ENCODE measurements at places on chromosomes 5 and 9.

- DNase-seq, result no peak
Measured at GRCh38 chr5:37071901-37072581, 177.1 kb downstream of the CPLANE1 start.

- no peak for DNase-seq
Measured at GRCh38 chr9:4849369-4849768, 56.6 kb downstream of the RCL1 start.

DNA sequence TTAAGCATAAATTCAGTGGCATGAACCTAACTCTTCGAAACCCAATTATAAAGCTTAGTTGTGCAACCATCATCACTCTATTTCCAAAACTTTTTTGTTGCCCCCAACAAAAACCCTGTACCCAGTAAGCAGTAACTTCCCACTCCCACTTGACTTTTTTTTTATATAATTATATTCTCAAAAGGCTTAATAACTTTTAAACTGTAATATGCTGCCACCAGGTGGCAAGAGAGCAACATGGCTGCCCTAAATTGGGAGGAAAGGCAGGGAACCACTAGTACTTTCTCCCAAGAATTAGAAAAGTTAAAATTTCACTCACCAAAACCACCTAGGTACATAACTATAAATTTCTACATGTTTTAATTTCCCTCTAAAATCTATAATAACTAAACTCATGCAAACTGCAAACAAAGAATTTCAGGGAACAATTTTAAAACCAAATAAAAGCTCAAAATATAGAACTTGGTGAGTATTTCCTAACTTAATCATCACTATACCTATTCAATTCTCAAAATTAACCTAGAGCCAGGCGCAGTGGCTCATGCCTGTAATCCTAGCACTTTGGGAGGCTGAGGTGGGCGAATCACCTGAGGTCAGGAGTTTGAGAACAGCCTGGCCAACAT, 50.2 kb upstream of the RNF38 start:
- no peak for DNase-seq

- DNase-seq, result no peak
Measured at GRCh38 chr5:168357876-168358275, 66.4 kb downstream of the WWC1 start.

DNA sequence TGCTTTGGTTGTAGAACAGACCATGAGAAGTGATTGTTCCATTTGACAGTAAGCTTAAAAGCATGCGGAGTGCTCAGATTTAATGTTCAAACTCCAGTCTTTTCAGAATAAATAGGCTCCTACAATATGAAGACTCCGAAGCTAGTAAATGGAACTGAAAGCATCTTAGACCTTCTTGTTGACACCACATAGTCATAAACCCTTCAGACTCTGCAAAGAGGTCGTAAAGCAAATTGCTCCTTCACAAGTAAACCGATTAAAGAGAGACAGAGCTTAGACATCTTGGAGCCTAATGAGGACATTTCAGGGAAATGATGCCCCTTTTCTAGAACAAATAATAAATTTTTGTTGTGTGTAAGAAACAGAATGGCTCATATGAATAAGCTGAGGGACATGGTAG, 511.0 kb upstream of the RIOK2 start:
- DNase-seq, result no peak

DNA sequence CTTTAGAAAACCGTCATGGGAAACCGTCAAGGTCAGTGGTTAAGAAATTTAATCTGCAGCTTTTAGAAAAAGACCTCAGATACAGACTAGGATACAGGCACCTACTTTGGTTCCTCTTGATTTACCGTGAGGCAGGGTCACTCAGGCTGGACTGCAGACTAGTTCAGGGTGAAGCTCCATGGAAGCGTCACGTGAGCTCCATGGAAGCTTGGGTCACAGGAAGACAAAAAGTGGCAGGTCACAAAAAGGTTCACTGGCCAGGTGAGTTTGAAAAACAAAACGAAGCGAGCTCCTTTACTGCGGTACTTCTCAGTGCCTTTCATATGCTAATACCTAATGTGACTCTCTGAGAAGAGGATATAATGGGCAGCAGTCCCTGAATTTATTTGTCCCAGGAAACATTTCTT, 43.0 kb downstream of the PRRC2B start:
- DNase-seq, result no peak

GRCh38 chr5:90802474-90803317, 244.1 kb downstream of the ADGRV1 start:
- DNase-seq, result no peak

GRCh38 chr5:68555907-68556681, 340.5 kb downstream of the PIK3R1 start:
- no peak for DNase-seq

- no peak for DNase-seq
Measured at GRCh38 chr5:142425286-142426065, 100.7 kb upstream of the SPRY4 start.

DNA sequence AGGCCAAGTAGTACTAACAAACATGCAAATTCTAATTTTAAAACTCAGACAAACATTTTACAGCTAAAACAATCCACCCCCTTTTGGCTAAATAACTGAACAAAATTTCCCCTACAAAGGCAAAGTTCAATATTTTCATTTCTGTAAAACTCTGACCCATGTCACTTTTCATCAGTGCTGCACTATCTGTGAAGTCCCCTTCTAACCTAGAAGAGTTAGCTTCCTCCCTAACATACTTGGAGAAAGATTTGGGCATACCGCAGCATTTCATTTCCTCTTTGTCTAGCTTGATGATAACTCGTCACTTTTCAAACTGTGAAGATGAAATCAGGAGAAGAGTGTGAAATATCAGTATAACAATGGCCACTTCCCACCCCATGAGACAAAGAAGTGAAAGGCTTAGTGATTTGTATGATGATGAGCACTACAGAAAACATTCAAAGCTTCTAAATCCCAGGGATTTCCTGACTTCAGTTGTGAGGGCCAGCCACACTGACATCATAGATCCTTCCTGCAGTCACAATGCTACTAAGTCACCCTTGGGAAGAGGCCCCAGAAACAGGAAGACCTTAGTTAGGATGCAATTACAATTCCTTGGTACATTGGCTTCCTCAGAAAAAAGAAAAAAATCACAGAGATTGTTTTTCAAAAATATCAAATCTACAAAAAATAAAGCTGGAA, at the start of gene FAM81B:
TSS of gene FAM81B (plus strand) at position 555 of the 681 bp plus-strand sequence. CDS start at position 579, 24 bp downstream.
- DNase-seq, result no peak

GRCh38 chr5:89216606-89217005, 333.6 kb upstream of the MEF2C start:
- no peak for DNase-seq

DNA sequence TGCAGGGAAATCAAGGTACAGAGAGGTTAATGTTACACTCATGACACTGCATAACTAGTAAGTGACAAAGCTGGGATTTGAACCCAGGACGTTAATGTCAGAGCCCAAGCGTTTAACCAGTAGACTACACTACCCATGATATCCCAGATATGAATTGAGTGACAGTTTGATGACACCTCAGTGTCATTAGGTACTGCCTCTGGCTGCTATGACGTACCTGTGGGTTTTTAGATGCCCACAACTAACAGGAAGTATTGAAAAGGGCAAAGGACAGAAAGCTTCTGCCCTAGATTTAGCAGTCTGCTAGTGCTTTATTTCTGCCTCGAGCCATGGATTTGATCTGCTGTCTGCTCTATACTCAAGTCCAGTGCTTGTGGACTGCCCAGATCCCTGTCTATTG, 56.2 kb downstream of the GLRA1 start:
- no peak for DNase-seq

GRCh38 chr9:121895818-121896544, 197.1 kb downstream of the TTLL11 start:
- DNase-seq, result no peak

DNA sequence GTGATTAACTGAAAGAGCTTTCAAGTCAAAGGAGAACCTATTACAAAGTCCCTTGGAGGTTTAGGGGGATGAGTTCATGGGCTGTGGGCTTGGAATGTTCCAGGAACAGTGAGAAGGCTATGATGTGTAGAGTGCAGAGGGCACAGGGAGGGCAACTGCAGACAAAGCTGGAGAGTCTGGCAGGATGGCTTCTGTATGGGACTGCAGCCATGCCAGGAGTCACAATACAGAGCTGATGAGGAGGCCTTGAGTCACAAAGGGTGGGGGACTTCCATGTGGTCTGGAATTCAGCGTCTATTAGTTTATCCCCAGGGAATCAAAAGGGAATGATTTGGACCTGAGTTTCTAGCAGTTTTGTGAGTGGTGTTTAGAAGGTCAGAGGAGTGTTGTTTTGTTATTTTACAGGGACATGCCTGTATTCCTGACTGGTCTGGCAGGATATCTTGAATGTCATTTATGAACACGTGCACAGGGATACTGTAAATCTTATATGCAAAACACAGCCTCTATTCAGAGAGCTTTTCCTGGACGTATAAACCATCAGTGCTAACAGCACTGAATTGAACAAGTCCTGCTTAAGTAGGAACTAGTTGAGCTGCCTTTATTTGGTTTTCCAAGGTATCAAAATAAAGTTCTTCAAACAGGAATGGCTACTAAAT, 14.3 kb upstream of the TEK start:
- no peak for DNase-seq

- peak; percentile 50 for DNase-seq
Measured at GRCh38 chr9:93668261-93668871, 92.0 kb downstream of the PHF2 start.

DNA sequence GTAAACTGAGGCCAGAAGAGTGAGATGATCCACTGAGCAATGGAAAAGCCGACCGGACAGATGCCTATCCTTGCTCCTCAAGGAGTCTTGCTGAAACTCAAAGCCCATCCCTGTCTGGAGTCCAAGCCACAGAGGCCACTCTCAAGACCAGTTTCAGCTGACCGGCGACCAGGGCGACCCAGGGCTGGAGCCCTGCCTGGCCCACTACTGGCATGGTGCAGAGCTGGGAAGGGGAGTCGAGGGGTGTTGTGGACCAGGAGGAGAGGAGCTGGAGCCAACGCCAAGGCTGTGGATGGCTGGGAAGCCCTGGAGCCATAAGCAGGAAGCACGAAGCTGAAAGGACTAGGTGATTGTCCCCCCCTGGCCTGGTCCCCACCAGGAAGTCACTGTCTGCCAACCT, 22.1 kb downstream of the FAM163B start:
- no peak for DNase-seq

DNA sequence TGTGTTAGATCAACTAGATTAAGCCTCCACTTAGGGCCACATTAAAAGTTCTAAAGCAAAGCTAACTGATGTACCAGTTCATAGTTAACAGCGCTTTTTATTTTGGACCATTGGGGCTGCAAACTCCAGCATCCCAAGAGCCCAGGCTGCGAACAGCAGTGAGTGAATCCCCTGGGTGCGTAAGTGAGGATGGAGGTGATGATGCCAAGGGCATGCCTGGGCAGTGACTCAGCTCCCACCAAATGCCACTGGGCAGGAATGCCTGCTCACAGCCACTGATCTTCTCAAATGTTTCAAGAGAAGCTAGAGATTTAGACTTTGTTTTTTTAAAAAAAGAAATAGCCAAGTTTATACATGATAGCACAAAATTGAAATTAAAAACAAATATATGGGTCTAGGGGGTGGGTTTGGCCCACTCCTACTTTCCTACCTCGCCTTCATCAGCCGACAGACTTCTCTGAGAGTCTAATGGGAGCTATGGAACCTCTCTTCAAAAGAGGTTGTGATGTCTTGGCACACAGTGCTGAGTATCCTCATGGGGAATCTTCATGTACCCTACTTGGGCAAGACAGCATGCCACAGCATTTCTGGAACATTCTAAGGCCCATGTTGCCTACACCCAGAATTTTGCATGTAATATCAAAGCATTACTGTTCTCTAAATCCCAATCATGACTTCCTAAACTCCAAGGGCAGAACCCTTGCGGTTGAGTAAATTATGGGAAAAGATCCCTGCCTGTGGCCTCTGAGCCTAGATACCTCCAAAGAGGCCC, 398.1 kb downstream of the EBF1 start:
- DNase-seq, result no peak

- peak; percentile 94 for DNase-seq
Measured at GRCh38 chr9:111599092-111599954, at the start of gene PTGR1. TSS of gene PTGR1 (minus strand) at chr9:111599647. CDS start at chr9:111597422, 2,225 bp downstream.

DNA sequence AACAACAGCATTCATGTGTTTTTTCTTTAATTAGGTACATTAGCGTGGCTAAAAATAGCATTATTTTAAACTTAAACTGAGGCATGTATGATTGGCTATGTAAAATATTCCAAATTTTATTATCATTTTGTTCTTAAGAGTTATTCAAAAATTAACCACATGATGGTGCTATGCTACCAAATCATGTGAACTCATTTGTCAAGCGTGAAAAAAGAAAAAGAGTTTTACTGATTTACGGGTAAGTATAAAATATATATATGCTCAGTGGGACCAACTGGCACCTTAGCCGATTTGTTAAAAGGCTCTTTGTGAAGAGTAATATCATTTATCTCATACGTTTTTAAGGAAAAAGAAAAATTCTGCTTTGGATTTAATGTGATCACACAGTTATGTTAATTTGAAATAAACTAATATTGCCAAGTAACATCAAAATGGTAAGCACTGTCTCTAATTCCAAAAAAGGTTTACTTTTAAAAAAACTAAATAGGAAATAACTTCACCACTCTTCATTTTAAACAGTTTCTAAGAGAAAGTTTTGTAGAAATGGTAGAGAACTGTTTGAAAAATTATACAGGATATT, 1042.3 kb downstream of the CDH12 start:
- DNase-seq, result no peak

- no peak for DNase-seq
Measured at GRCh38 chr9:137163365-137163715, 6.5 kb downstream of the LRRC26 start.

DNA sequence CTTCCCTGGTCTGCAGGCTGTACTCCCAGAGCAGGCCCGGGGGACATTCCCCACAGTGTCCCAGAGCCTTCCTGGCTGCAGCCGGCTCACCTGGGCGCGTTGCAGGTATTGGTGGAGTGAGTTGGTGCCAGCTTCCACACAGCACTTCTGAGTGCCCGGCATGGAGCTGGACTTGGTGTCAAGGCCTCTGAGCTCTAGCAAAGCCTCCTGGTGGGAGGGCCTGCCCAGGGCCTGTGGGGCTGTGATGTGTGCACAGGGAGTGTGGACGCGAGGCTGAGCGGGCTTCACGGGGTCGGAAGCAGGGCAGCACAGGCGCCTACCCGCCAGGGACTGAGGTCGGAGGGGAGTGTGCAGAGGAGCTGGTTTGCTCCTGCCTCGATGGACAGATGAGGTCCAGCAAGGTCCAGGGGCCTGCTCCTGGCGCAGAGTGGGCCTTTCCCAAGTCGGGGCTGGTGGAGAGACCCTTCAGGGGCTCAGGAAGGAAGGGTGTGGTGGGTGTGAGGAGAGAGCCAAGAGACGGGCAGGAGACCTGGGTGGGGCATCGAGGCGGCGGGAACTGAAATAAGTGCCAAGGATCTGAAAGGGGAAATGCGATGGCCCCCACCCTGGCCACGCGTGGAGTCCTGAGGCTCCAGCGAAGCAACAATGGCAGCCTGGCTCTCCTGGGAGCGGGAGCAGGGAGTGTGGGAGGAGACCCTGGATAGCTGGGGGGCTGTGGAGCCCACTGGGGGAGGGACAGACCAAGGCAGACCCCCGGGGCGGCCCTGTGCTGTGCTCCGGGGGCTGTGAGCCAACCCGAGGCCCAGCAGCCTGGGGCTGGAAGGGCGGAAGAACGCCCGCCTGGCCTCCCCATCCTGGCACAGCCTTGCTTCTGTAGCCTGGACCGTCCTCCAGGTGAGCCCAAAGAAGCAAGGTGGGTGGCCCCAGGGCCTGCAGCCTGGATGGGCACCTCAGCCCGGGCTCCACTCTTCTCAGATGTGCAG, 78.4 kb downstream of the RXRA start:
- no peak for DNase-seq

- no peak for DNase-seq
Measured at GRCh38 chr9:135165756-135166519, 78.5 kb downstream of the OLFM1 start.

- DNase-seq, result no peak
Measured at GRCh38 chr9:4550777-4551484, 60.7 kb downstream of the SLC1A1 start.

GRCh38 chr9:1155602-1156001, 105.4 kb downstream of the DMRT2 start:
- no peak for DNase-seq
